SK-N-SH (cell line): ENCODE measurements at places on chromosomes 12 and 14. TPM values are rescaled to one million over a fixed set of nuclear protein-coding genes. Genes with fewer than 3 reads are reported as not detected.

DNA sequence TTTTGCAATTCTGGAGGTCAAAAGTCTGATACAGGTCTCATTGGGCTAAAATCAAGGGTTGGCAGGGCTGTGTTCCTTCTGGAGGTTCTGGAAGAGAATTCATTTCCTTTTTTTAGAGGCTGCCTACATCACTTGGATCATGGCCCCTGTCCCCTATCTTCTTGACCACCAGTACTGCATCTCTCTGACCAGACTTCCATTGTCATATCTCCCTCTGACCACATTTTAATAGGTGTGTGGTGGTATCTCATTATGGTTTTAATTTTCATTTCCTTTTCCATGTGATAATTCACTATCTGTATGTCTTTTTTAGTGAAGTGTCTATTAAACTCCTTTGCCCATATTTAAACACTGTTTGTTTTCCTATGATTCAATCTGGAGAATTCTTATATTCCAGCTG is 215.2 kb upstream of the OTX2 start:
- no peak overlapping the region for H3K27ac ChIP-seq
- no peak for DNase-seq
- H3K36me3 ChIP-seq, result no peaks in the 10 kb centered on the region
- no peak overlapping the region for H3K4me3 ChIP-seq
- no peaks in the 10 kb centered on the region for H3K4me1 ChIP-seq

DNA sequence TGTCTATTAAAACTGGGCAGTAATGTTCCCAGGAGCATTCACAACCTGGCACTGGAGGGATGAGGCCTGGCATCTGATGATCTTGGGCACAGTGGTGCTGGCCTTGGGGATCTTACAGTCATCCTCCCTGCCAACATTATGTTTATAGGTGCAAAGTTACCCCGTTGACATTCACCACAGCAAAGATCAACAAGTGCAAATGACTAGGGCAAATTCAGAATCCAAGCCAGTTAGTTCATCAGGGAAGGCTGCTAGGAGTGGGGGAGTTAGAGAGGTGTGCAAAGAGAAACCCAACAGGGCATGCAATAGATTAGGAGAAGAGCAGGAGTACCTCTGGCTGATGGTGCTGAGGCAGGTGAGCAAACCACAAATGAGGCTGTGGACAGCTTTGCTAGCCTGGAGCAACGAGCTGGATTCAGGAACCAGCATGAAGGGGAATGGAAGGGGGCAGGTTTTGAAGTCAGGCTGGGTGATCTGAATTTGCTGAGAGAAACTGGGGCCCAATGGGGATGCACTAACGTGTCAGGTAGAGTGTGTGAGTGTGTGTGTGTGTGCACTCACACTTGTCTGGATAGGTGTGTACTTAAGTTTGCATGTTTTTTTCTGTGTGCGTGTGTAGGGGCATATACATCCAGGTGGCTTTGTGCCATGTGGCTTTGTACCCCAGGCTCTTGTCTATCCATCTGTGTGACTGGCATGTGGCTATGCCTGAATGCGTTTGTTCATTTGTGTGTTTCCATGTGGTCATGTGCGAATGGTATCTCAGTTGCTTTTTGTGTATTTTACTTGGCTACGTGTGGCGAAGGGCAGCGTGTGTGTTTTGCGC is 1.6 kb downstream of the CISTR start:
- no peaks in the 10 kb centered on the region for H3K36me3 ChIP-seq
- H3K4me1 ChIP-seq, result 0 out of 2 replicates have a peak, but pooled peaks cover 5% of the 10 kb centered on the region
- no peak overlapping the region for H3K27ac ChIP-seq
- no peak overlapping the region for H3K4me3 ChIP-seq
- H3K27me3 ChIP-seq, result peaks cover 82% of the 10 kb centered on the region

DNA sequence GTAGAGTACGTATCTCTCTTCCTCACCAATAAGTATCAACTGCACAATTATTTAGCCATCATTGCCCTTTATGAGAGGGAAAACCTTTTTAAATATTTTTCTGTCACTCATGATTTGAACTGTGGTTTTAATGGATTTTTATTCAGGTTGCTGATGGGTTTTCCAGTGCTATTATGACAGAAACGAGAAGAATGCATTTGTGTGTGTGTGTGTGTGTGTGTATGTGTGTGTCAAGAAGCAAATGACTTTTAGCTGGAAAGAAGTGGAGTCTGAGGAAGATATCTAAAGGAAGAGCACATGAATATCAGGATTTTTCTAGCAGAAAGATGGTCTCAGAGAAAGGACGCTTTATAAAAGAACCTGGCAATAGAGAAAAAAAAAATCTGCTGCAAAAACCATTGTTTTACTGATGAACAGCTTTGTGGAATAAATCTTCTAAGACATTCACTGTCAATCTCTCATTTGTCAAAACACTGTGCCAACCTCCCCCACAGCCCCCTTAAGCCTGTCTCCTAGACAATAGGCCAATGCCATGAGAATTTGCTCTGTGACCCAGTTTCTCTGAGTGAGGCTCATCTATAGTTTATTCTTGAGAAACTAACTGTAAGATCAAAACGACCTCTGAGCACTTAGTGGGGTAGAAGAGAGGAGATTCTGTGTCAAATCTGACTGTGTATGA is 417.7 kb downstream of the FLRT2 start:
- H3K4me1 ChIP-seq, result no peaks in the 10 kb centered on the region
- H3K4me3 ChIP-seq, result no peak overlapping the region
- no peaks in the 10 kb centered on the region for H3K36me3 ChIP-seq

DNA sequence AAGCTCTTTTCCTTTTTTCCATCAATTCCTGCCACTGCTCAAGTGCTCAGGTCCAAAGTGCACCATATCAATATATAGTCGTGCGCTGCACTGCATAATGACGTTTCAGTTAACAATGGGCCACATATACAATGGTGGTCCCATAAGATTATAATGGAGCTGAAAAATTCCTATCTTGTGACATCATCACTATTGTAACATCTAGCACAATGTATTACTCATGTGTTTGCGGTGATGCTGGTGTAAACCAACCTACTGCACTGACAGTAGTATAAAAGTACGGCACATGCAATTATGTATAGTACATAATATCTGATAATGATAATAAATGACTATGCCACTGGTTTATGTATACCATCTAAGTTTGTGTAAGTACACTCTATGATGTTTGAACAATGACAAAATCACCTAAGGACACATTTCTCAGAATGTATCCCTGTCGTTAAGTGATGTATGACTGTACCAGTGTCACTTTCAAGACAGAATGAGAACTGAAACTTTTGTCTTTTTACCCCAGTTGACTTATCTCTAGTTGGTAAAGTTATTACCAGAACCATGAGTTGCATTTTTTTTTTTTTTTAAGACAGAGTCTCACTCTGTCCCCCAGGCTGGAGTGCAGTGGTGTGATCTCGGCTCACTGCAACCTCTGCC is 53.7 kb upstream of the INSM2 start:
- no peaks in the 10 kb centered on the region for H3K36me3 ChIP-seq
- no peaks in the 10 kb centered on the region for H3K27me3 ChIP-seq
- no peak for DNase-seq
- H3K4me1 ChIP-seq, result no peaks in the 10 kb centered on the region

SOAT2 gene
- polyA plus RNA-seq, result 0.13 and 0.18 TPM in 2 replicates

GRCh38 chr14:75736845-75737485 is 75.9 kb downstream of the TTLL5 start:
- no peak for DNase-seq
- peaks cover 39% of the 10 kb centered on the region for H3K36me3 ChIP-seq
- H3K4me3 ChIP-seq, result no peak overlapping the region
- no peaks in the 10 kb centered on the region for H3K27me3 ChIP-seq
- no peak overlapping the region for H3K27ac ChIP-seq
- no peaks in the 10 kb centered on the region; the same call in 1 of the 2 replicates for H3K4me1 ChIP-seq

ADGRD1 gene
- polyA plus RNA-seq, result not detected in 2 replicates

SLCO1C1 gene
- 0.02 TPM in 1 of 2 replicates, not detected in the other for polyA plus RNA-seq

CFAP251 gene
- polyA plus RNA-seq, result 5.7 and 8.0 TPM in 2 replicates

- no peaks in the 10 kb centered on the region for H3K36me3 ChIP-seq
- no peak overlapping the region for H3K4me3 ChIP-seq
- no peak for DNase-seq
- H3K4me1 ChIP-seq, result peaks cover 14% of the 10 kb centered on the region
Observed at GRCh38 chr14:51331486-51332367, 91.7 kb downstream of the TMX1 start.

DNA sequence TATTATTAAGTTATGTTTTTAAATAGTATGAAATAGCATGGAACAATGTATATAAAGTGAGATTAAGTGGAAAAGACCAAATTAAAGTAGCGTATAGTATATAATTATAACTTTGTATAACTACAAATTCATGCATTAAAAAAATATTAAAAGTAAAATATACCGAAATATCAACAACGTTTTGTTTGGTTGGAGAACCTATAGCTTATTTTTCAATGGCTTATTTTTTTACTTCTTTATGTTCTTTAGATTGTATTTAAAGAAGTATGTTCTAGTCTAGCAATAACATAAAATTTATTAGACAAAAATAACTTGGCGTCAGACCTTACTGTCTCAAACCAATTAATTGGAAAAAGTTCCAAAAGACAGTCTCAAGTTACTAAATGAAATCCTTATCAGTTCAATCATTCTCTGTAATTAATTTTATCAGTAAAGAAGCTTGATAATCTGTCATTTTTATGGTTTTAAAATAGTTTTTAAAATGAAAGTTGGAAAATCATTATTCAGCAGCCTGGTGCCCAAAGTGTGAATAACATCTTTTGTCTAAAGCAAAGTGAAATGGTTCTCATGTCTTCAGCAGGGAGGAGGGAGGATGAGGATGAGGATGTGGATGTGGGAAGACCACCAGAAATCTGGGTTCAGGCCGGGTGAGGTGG is 46.7 kb downstream of the IRAK3 start:
- H3K27me3 ChIP-seq, result peaks cover 11% of the 10 kb centered on the region; the same call in 1 of the 2 replicates
- no peaks in the 10 kb centered on the region for H3K36me3 ChIP-seq
- peak overlapping the region; percentile 57; the same call in 1 of the 2 replicates for H3K4me3 ChIP-seq
- peak; percentile 22 for DNase-seq

GRCh38 chr12:92928421-92928961 is 604 bp downstream of the EEA1 start:
- H3K4me1 ChIP-seq, result peaks cover 14% of the 10 kb centered on the region; the same call in 1 of the 2 replicates
- H3K27me3 ChIP-seq, result no peaks in the 10 kb centered on the region
- DNase-seq, result peak; percentile 77
- H3K27ac ChIP-seq, result peak overlapping the region; percentile 79
- no peaks in the 10 kb centered on the region for H3K36me3 ChIP-seq
- H3K4me3 ChIP-seq, result peak overlapping the region; percentile 73

PRH2 gene
- not detected in 2 replicates for polyA plus RNA-seq

DNA sequence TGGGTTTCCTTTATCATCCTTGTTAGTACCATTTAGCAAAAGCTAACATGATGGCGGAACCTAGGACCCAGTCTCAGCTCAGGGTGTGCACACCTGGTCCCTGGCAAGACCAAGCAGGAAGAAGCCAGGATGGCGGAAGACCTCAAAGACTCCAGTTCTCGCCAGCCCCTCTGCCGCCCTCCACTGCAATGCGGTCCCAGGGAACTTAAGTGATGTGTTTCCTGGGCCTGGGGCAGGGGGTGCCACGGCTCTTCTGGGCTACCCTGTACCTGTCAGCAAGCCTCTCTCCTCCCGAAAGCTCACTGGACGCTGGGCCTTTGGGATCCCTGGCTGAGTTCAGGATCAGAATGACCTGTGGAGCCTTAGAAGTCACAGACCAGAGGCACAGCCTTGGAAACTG is 71.3 kb downstream of the FBXL14 start:
- no peaks in the 10 kb centered on the region for H3K36me3 ChIP-seq
- H3K4me1 ChIP-seq, result peaks cover 5% of the 10 kb centered on the region; the same call in 1 of the 2 replicates
- no peak overlapping the region for H3K27ac ChIP-seq
- no peaks in the 10 kb centered on the region for H3K27me3 ChIP-seq
- DNase-seq, result no peak
- no peak overlapping the region for H3K4me3 ChIP-seq

YARS2 gene
- polyA plus RNA-seq, result 14.3 and 16.5 TPM in 2 replicates

DNA sequence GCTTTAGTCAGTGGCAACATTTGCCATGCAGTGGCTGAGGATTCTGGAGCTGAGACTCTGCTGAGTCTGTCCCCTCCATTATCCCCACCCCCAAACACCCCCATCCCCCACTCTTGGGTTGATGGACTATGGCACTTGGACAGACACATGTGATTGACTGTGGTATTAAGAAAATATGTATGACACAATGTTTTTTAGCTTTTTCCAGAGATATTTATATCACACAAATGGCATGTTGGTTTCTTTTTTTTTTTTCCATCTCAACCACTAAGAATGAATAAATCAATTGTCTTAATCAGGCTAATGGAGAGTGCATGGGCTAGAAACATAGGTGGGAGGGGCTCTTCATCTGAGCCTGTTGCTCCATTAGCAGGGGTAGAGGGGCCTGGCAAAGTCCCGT is 30.7 kb upstream of the MAP1LC3B2 start:
- no peak for DNase-seq
- H3K27ac ChIP-seq, result no peak overlapping the region
- no peaks in the 10 kb centered on the region for H3K36me3 ChIP-seq
- H3K27me3 ChIP-seq, result no peaks in the 10 kb centered on the region
- no peak overlapping the region for H3K4me3 ChIP-seq
- H3K4me1 ChIP-seq, result peaks cover 3% of the 10 kb centered on the region; the same call in 1 of the 2 replicates

- no peak overlapping the region for H3K27ac ChIP-seq
- H3K36me3 ChIP-seq, result no peaks in the 10 kb centered on the region
- no peak for DNase-seq
Observed at GRCh38 chr12:41193311-41193710, 5.2 kb downstream of the PDZRN4 start.

PROX2 gene
- not detected in 2 replicates for polyA plus RNA-seq

GRCh38 chr12:48157889-48158370 is 615 bp upstream of the ASB8 start:
- H3K36me3 ChIP-seq, result no peaks in the 10 kb centered on the region; the same call in 1 of the 2 replicates
- H3K27ac ChIP-seq, result peak overlapping the region; percentile 59; the same call in 1 of the 2 replicates
- no peak for DNase-seq
- no peaks in the 10 kb centered on the region for H3K27me3 ChIP-seq
- H3K4me1 ChIP-seq, result no peaks in the 10 kb centered on the region

GRCh38 chr14:30283822-30284446 is 275.0 kb upstream of the G2E3 start:
- H3K36me3 ChIP-seq, result no peaks in the 10 kb centered on the region
- no peak overlapping the region for H3K27ac ChIP-seq
- no peak overlapping the region for H3K4me3 ChIP-seq
- no peaks in the 10 kb centered on the region; the same call in 1 of the 2 replicates for H3K27me3 ChIP-seq
- DNase-seq, result peak; percentile 7
- H3K4me1 ChIP-seq, result no peaks in the 10 kb centered on the region

GRCh38 chr12:6367065-6367968 is 8.0 kb downstream of the SCNN1A start:
- H3K27ac ChIP-seq, result no peak overlapping the region
- no peak overlapping the region for H3K4me3 ChIP-seq
- H3K27me3 ChIP-seq, result no peaks in the 10 kb centered on the region
- no peaks in the 10 kb centered on the region for H3K36me3 ChIP-seq
- peak; percentile 55 for DNase-seq
- H3K4me1 ChIP-seq, result peaks cover 18% of the 10 kb centered on the region

- DNase-seq, result peak; percentile 59
- peaks cover 17% of the 10 kb centered on the region; the same call in 1 of the 2 replicates for H3K27me3 ChIP-seq
- no peaks in the 10 kb centered on the region for H3K36me3 ChIP-seq
- H3K27ac ChIP-seq, result no peak overlapping the region
- no peaks in the 10 kb centered on the region for H3K4me1 ChIP-seq
- peak overlapping the region; percentile 46 for H3K4me3 ChIP-seq
Observed at GRCh38 chr12:107320033-107320928, 226.9 kb upstream of the CRY1 start.
